Midbrain (tissue), 1 donor: ENCODE measurements at places on chromosomes 7 and 10.

DNA sequence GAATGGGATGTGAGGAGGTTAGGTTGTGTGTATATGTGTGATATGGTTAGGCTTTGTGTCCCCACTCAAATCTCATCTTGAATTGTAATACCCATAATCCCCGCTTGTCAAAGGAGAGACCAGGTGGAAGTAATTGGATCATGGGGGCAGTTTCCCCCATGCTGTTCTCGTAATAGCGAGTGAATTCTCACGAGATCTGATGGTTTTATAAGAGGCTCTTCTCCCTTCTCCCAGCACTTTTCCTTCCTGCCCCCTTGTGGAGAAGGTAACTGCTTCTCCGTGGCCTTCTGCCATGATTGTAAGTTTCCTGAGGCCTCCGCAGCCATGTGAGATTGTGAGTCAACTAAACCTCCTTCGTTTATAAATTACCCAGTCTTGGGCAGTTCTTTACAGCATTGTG is 47.3 kb downstream of the NPVF start:
- no peak for DNase-seq

DNA sequence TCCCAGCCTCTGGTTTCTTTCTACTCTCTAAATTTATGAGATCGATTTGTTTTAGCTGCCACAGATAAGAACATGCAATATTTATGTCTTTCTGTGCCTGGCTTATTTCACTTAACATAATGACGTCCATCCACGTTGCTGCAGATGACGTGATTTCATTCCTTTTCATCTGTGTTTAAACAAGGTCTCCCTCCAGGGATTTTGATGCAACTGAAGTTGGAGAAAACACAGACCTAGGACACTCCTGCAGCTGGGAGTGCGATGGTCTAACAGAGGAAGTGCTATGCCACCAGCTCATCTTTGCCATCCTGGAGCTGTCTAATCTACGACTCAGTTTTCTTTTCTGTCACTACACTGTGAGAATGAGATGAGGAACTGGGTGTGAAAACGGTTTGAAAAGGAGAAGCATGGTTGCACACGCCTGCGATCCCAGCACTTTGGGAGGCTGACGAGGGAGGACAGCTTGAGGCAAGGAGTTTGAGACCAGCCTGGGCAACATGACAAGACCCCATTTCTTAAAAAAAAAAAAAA is 1.5 kb upstream of the KCTD7 start:
- DNase-seq: no peak

DNA sequence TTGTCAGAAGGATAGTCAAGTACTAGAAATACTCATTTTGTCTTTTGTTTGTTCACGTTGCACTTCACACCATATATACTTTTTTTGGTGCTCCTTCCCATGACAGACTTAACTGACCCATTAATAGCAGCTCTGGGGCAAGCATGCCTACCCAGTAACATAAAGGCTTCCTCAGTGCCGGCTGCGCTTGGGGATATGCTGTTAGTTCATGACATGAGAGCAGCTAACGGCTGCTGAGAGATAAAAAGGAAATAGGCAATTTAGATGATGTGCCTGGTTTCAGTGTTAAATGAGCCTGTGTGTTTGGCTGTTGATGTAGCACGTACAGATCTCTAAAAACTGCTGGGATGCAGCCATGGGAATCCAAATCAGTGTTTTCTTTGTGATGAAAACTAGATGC is 86.4 kb downstream of the TAX1BP1 start:
- DNase-seq: no peak

- no peak for DNase-seq
These were observed 37.0 kb downstream of the HTR5A start for GRCh38 chr7:155107126-155107525.

GRCh38 chr7:17680943-17681351 is 259.3 kb downstream of the SNX13 start:
- DNase-seq: peak; percentile 38

- DNase-seq: no peak
These were observed 122.0 kb downstream of the FAM53B start for GRCh38 chr10:124622158-124622557.

DNA sequence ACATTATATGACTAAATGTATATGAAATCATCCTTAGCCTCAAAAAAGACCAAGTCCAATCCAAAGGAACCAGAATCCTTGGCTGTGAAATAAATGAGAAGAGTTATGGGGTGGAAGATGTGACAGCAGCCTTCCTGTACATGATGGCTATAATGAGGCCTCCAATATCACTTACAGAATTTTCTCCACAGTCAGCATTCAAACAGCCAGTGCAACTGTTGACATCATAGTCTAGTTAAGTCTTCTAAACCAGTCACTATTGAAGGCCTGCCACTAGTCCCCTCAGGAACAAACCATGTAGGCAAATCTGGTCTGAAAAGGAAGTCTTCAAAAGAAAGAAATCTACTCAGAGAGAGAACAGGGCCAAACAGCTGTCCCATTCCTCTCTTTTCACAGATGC is 219.5 kb upstream of the CCDC6 start:
- no peak for DNase-seq

DNA sequence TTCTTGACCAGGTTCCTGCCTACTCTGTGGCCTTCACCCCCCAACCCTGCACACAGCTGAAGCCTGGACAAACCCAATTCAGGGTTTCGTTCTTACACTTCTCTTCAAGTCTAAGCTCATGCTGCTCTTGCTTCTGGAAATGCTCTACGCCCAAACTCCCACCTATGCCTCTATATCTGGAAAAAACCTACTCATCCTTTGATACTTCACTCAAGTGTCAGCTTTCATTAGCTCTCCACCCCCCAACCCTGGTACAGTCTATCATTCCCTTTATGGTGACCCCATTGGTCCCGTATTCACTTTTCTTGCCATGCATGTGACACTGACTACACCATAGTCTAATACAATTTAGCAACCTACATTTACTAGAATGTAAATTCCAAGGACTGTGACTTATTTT is 220.9 kb upstream of the PLXNA4 start:
- no peak for DNase-seq

GRCh38 chr7:40316176-40316575 is 181.4 kb downstream of the SUGCT start:
- DNase-seq: no peak

DNA sequence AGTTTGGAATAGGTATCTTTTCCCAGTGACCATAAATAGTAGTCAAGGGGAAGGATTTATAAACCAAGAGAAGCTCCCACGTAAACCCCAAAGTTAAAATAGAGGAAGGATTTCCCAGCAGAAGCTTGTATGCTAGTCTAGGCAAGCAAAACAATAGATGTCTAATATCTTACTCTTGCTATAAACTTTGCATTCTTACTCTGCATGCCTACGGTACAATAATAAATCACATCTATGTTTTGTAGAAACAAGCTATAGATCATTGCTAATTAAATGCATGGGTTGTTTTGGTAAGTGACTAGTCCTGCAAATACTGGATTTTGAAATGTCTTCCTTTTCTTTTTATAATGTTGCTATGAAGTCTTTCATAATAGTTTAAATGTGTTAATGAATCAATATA is 585.5 kb downstream of the INHBA start:
- no peak for DNase-seq

DNA sequence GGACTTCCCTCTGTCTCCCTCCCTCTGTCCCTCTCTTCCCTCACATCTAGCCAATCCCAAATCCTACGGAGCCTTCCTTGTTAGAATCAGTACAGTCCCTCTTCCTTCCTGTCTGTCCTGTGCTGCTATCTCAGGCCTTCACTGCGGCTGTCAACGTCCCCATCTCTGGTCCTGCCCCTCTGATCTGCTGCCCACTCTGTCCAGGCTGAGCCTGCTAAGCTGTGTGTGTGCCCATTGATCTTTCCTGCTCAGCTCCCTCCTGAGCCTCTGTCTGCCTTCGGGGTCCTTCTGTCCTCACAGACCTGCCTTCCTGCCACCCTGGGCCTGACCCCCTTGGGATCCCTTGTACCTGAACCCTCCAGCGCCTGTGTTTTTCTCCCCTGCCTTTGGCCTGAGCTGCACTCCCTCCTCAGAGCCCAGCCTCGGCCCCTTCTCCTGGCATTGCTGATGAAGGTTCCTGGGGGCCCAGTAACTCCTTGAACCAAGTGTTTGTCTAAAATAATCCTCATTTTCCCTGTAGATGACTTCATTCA is 182.1 kb upstream of the SHH start:
- DNase-seq: no peak

GRCh38 chr10:78794736-78795455 is 273.9 kb upstream of the ZMIZ1 start:
- no peak for DNase-seq

GRCh38 chr7:55786901-55787300 is 75.7 kb downstream of the SEPTIN14 start:
- no peak for DNase-seq

DNA sequence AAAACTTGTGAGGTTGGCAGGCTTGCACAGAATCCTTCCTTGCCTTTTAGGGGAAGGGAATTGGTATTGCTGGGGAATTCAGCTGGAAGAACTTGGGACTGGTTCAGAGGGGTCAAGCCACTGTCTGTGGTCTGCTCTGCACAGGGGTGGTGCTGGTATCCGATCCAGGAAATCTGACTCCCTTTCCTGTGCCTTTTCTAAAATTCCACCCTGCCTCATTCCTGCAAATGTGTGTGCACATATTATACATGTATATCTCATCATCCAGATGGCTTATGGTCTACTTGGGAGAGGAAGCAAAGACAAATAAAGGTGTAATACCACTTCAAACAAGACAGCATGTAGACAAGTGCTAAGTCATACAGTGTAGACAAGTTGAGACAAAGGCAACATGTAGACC is 14.3 kb downstream of the UBTD1 start:
- no peak for DNase-seq

GRCh38 chr10:68871105-68871711 is 29.9 kb upstream of the DDX50 start:
- no peak for DNase-seq

DNA sequence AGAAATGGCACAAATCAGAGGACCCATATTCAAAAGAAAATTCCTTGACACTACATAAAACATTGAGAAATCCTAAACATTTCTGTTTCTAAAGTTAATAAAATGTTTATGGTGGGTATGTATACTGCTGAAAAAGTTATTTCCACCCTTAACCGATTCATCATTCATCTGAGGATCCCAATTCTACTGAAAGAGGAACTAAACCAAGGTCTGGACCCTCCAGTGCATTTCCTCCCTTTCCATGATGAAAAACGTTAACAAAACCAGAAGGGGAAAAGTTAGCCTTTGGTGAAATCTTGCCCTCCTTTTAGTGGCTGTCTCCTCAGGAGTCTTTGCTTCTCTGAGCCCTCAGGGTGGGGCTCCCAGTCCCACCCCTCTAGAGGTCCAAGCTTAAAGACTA is 144.5 kb upstream of the ASAH2 start:
- no peak for DNase-seq

DNA sequence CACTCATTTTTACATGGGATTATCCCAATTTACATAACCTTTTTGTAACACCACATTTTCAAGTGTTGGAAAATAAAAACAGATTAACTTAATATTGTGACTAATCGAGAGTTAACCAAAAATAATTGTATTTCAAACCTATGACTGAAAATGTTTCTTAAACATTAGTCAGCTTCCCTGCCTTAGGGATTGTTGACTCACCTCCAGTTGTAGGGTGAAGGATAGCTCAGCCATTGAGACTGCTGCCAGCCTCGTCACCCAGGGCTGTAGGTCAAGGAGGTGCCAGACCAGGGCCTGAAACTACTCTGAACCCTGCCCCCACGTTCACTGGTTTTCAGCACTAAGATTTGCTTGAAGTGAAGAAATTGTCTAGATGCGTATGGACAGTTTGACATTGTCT is 351.2 kb downstream of the GFRA1 start:
- no peak for DNase-seq
